Lung (tissue), 17 donors: ENCODE measurements at places on chromosomes 11 and 22.

- peak; percentile 27 for DNase-seq
Observed at GRCh38 chr11:70203751-70204465, 812 bp downstream of the FADD start.

GRCh38 chr22:49961005-49961600, 531 bp downstream of the PIM3 start:
- DNase-seq = peak; percentile 43

DNA sequence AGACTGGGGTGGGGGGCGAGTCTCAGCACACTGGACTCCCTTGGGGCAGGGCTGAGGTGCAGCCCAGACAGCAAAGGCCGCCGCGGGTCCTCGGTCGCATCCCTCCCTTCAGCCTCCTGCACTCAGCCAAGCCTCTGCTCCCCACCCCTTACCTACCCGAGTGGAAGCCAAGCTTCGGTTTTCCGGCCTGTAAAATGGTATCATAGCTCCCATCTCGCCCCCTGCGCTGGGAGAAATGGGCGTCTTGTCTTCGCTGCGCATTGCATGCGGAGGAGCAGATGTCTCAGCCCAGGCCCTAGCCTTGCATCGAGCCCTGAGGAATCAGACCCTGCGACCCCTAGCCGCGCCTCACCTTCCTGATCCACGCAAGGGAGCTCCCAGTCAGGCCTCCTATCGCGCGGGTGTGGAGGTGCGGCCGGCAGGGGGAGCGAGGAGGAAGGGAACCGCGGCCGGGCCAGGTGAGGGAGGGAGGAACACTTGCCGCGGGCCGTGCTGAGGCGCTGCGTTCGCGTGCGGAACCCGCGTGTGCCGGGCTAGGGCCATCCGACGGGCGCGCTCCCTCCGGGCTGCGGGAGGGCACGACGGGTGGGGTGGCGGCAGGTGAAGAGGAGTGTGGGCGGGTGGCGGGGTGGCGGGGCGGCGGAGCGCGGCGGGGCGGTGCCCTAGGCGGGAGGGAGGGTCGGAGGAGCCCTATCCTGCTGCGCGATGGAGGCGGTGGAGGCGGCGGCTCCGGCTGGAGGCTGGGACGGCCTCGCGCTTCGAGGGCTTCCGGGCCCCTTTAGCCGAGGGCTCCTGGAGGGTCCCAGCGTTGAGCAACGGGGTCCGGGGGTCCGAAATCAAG, 4.1 kb upstream of the TBX1 start:
- DNase-seq = no peak

DNA sequence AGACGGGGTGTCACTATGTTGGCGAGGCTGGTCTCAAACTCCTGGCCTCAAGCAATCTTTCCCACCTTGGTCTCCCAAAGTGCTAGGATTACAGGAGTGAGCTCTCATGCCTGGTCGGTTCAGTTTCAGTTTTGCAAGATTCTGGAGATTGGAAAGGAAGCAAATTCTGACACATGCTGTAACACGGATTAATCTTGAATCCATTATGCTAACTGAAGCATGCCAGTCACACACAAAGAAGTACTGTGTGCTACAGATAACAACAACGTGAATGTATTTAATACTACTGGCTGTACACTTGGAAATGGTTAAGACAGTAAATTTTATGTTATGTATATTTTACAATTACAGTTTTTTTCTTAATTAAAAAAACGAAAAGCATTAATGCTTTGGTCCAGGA, 107.6 kb downstream of the MED15 start:
- peak; percentile 25 for DNase-seq

- DNase-seq = no peak
Observed at GRCh38 chr11:104637662-104638170, 260.5 kb downstream of the CASP12 start.

- no peak for DNase-seq
Observed at GRCh38 chr11:93051186-93051585, 81.7 kb downstream of the MTNR1B start.
